ENCODE measurements at places on chromosomes 2 and 18. TPM values are rescaled to one million over a fixed set of nuclear protein-coding genes. Genes with fewer than 3 reads are reported as not detected.

The TEKT4 gene
- not detected for total RNA-seq

The ZNF804A gene
- total RNA-seq = not detected

The SNORC gene
- total RNA-seq = 1.3 TPM

The FABP1 gene
- total RNA-seq = not detected

The RALBP1 gene
- 50.6 TPM for total RNA-seq

The ZEB2 gene
- total RNA-seq = 4.1 TPM

Data from activated naive CD4-positive, alpha-beta T cell treated with anti-CD3 and anti-CD28 coated beads, Interleukin-2, amount 50 U/mL, for 72 hours (primary cell).